ENCODE measurements at places on chromosomes 3 and 15.

DNA sequence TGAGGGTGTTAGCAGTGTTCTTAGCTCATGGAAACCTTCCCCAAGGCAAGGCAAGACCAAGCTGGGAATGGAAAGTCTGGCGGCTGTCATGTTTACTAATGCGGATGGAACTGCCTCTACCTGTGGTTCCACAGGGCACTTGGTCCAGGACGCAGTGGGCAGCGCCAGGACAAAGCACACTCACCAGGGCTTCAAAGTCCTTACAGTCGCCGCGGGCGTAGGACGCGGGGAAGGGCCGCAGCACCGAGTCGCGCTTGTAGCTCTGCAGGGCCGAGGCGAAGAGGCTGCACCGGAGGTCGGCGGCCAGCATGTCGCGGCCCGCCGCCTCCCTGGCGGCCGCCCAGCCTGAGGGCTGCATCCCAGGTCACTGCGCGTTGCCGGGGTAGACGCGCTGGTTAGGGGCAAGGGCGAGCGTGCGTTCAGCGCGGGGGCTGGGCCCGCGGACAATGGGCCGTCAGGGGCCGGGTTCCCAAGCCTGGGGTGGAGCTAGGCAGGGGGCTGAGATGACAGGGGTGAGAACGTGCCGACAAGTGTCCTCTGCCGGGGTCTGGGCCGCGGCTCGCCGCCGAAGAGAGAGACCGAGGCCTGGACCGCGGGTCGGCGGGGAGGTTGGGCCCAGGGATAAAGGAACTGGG, 497 bp downstream of the PARP16 start:
- DNase-seq, result no peak

DNA sequence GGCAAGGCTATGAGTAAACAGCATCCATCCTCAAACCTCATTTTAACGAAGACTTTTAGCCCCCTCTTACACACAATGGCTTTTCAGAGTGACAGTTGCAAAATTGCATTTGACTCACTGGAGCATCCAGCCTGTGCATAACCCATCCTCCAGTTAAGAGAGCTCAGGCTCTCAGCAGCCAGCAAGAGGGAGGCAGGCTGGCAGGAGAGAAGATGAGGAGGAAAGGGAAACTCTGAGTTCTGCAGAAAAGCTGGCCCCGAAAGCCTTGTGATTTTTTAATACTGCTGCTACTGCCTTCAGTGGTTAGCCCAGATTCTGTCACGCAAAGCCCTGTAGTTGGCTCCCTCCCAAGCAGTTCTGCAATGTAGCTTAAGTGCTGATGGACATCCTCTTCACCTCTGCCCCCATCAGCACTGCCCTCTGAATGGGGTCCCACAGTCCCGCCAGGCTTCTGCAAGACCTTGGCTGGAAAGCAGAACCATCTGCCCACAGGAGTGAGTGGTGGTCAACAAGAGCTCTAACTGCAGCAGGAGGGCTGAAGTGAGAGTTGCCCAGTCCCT, 371.3 kb downstream of the EPHB1 start:
- DNase-seq, result no peak

- DNase-seq, result no peak
These were observed 5.5 kb downstream of the TM2D3 start for GRCh38 chr15:101646672-101647071.

- DNase-seq, result no peak
These were observed 43.4 kb downstream of the RETNLB start for GRCh38 chr3:108713816-108714215.

- no peak for DNase-seq
These were observed 1.4 kb downstream of the TNIK start for GRCh38 chr3:171458864-171459136.
